Large intestine (tissue), 12 donors: ENCODE measurements at places on chromosomes 2 and 18. TPM values are rescaled to one million over a fixed set of nuclear protein-coding genes. Genes with fewer than 3 reads are reported as not detected.

The IL36B gene
- not detected for polyA plus RNA-seq

The CPLX4 gene
- not detected for polyA plus RNA-seq

The CAPN13 gene
- 19.7 TPM for polyA plus RNA-seq

The CRYBA2 gene
- polyA plus RNA-seq = 13.3 TPM

The AKAIN1 gene
- polyA plus RNA-seq = 0.12 TPM

The LYPD1 gene
- 4.0 TPM for polyA plus RNA-seq

The PARD6G gene
- 7.4 TPM for polyA plus RNA-seq

The GNLY gene
- polyA plus RNA-seq = 13.1 TPM

The ITM2C gene
- 321 TPM for polyA plus RNA-seq

GRCh38 chr2:200454927-200455801 is 54.7 kb downstream of the KCTD18 start:
- peaks cover 44% of the 10 kb centered on the region for H3K36me3 ChIP-seq
- no peaks in the 10 kb centered on the region for H3K4me1 ChIP-seq
- no peak overlapping the region for H3K4me3 ChIP-seq
- DNase-seq = no peak
- no peak overlapping the region for H3K27ac ChIP-seq

GRCh38 chr2:235749121-235749770 is 255.4 kb downstream of the AGAP1 start:
- H3K36me3 ChIP-seq = peaks cover 51% of the 10 kb centered on the region
- peaks cover 5% of the 10 kb centered on the region for H3K4me1 ChIP-seq
- no peaks in the 10 kb centered on the region for H3K27me3 ChIP-seq
- DNase-seq = no peak

DNA sequence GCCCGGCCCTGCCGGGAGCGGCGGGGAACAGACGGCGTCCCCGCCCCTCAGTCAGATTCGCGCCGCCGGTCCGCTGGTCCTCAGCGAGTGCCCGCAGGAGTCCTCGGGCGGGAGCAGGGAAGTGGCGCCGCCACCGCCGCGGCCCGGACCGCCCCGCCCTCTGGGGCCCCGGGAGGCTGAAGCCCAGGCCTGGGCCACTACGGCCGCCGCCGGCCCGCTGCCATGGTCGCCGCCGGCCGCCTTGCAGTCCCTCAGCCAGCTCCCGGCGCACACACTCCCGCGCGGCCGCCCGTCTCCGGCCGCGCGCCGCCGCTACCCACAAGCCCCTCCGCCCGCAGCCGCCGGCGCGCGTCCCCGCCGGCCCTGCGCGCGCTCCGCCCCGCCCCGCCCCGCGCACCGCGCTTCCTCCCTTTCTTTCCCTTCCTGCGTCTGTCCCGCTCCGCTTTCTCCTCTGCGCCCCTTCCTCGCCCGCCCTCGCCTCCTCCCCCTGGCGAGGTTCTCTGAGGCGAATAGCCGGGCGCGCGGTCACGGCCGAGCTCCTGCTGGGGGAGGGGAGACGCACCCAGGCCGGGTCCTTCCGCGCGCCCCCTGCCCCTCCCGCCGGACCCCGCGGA is at the start of gene ROCK2:
TSS of gene ROCK2 (minus strand) at position 295 of the 614 bp plus-strand sequence. CDS start 500 bp downstream, outside the sequence.
- H3K4me3 ChIP-seq = peak within 1 kb of the TSS; percentile 77
- peak within 1 kb of the TSS; percentile 99 for H3K27ac ChIP-seq
- peak; percentile 77 for DNase-seq
- peaks cover 20% of the 10 kb centered on the region for H3K4me1 ChIP-seq
- H3K36me3 ChIP-seq = no peaks in the 10 kb centered on the region

DNA sequence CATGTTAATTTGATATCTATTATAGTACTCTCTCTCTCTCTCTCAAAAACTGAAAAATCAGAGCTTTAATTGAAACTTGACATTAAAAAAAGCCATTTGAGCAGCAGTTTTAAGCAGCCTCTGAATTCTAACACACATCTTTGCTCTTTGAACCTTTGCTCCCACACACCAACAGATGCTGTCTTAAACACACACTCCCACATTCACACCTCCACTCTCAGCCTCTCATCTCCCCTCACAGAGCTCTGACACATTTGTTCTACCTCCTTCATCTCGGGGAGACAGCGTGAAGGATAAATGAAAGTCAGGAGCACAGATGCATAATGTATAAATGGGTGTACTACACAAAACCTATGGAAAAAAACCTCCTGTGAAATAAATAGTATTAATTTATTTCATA is 95.2 kb downstream of the NAB1 start:
- H3K27ac ChIP-seq = no peak overlapping the region
- no peak for DNase-seq
- H3K4me1 ChIP-seq = no peaks in the 10 kb centered on the region
- no peaks in the 10 kb centered on the region for H3K36me3 ChIP-seq

DNA sequence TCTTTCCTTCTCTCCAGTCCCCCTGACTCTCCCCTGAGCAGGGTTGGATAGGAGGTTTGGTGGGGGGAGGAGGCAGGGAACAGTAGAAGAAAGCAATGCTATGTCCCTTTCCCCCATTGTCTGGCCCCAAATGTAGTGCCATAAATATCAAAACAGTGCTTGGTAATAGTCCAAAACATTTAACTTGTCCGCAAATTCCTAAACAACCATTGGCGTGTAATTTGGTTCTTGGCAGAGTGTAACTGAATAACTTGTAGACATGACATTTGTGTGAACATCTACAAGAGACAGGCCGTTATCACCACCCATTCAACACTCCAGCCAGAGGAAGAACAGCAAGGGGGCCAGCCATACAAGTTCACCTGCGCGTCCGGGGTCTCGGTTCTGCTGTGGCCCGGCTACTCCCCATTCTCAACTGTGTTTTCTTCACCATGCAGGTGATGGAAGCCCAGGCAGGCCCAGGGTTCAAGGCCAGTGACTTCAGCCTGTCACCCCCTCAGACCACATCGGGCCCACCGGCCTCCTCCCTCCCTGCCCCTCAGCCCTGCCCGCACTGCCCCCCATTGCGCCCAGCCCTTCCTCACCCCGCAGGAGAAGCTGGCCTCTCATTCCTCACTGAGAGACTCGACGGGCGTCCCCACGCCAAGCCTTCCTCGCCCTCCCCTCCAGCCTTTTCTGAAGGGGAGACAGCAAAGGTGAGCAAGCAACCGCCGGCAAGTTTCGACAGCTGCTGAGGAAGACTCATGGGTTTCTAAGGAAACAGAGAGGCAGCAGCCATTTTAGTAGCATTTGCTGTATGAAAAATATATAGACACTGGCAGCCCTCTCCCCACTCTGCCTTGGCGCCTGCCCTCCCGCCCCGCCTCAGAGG is 699 bp upstream of the RAPGEF4 start:
- no peaks in the 10 kb centered on the region for H3K36me3 ChIP-seq
- H3K4me3 ChIP-seq = peak overlapping the region; percentile 51
- H3K4me1 ChIP-seq = no peaks in the 10 kb centered on the region
- peak; percentile 47 for DNase-seq

DNA sequence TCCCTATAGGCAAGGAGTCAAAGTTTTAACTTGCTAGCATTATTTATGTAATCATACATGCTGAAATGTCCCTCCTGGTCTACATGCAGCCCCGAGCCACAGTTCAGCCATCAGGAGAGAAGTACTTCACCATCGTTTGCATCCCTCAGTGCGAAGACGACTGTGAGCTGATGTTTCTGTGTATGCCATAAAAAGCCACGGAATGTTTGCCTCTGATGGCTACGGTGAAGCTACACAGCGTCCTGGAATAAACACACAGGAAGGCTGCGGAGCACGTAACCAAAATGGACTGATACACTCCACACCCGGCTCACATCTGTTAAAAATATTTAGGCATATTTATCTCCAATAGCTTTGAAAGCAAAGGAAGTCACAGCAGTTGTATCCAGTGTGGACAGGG is 4.3 kb upstream of the SALL3 start:
- H3K36me3 ChIP-seq = no peaks in the 10 kb centered on the region
- no peak overlapping the region for H3K4me3 ChIP-seq
- no peak overlapping the region for H3K27ac ChIP-seq
- H3K27me3 ChIP-seq = peaks cover 83% of the 10 kb centered on the region
- H3K4me1 ChIP-seq = no peaks in the 10 kb centered on the region

GRCh38 chr2:65477590-65477989 is 45.2 kb upstream of the SPRED2 start:
- no peaks in the 10 kb centered on the region for H3K4me1 ChIP-seq
- no peak for DNase-seq
- H3K27me3 ChIP-seq = no peaks in the 10 kb centered on the region

DNA sequence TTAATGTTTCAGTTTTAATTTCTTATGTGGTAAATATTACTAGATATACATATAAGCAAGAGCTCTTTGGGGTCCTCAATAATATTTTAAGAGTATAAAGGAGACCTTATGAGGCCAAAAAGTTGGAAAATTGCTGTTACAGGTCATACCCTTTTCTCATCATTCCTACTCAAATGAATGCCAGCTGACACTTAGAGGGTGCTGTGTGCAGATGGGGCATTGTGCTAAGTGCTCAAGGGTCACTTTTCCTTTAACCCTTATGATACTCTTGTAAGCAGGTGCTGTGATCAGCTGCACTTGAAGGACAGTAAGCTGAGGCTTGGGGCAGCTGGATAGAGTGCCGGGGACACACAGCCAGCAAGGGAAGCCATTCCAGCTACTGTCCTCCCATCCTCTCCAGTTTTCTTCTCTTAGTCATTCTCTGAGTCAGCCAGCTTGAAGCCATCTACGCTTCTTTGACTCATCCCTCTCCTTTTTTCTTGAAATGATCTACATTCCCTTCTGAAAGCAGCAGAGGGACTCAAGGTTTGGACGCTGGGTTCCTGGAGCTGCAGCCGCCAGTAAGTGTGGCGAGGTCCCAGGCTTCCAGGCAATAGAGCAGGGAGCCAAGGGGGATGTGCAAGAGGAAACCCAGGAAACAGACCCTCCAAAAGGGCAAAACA is 42.0 kb upstream of the CREB1 start:
- no peak overlapping the region for H3K27ac ChIP-seq
- no peak overlapping the region for H3K4me3 ChIP-seq
- no peak for DNase-seq
- H3K36me3 ChIP-seq = no peaks in the 10 kb centered on the region
- no peaks in the 10 kb centered on the region for H3K4me1 ChIP-seq
- no peaks in the 10 kb centered on the region for H3K27me3 ChIP-seq

- no peak for DNase-seq
- H3K27me3 ChIP-seq = no peaks in the 10 kb centered on the region
- H3K36me3 ChIP-seq = peaks cover 13% of the 10 kb centered on the region
- no peak overlapping the region for H3K4me3 ChIP-seq
- no peaks in the 10 kb centered on the region for H3K4me1 ChIP-seq
These were observed 38.7 kb downstream of the ZC3H8 start for GRCh38 chr2:112216167-112216566.

- DNase-seq = no peak
- H3K4me3 ChIP-seq = no peak overlapping the region
- H3K27me3 ChIP-seq = no peaks in the 10 kb centered on the region
- no peaks in the 10 kb centered on the region for H3K36me3 ChIP-seq
- H3K4me1 ChIP-seq = no peaks in the 10 kb centered on the region
These were observed 184.4 kb downstream of the LTBP1 start for GRCh38 chr2:33131111-33131510.

- DNase-seq = no peak
- no peak overlapping the region for H3K4me3 ChIP-seq
- no peaks in the 10 kb centered on the region for H3K27me3 ChIP-seq
- peaks cover 24% of the 10 kb centered on the region for H3K4me1 ChIP-seq
These were observed 164.3 kb downstream of the MIB1 start for GRCh38 chr18:21904856-21905255.

DNA sequence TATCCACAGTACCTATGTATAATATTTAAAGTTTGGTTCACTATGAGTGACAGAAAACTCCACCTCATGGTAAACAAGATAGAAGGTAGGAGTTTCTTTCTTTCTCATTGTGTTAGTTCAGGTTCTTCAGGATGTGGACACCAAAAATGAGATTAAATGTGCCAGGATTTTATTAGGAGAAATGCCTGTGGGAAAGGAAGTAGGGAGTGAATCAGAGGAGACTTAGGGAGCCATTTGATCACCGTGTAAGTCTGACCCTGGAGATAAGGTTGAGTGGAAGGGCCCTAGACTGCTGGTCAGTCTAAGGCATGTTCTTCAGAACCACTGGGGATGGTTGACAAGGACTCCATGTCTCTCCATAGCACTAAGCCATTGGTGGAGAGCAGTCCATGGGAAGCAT is 8.1 kb downstream of the AOX1 start:
- no peaks in the 10 kb centered on the region for H3K36me3 ChIP-seq
- H3K4me3 ChIP-seq = no peak overlapping the region
- no peak overlapping the region for H3K27ac ChIP-seq
- H3K4me1 ChIP-seq = peaks cover 12% of the 10 kb centered on the region

DNA sequence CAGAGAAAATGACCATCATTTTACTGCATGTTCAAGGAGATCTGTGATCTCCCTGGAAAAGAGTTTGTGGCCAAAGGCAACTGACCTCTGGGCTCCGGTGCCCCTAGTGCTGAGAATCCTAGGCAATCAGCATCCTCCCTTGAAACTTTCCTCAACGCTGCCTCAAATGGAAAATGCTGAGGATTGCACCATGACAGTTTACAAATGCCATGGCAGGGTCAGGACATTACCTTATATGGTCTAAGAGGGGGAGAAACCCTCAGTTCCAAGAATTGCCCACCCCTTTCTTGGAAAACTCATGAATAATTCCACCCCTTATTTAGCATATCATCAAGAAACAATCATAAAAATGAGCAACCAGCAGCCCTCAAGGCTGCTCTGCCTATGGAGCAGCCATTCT is 48.3 kb downstream of the ALPK2 start:
- H3K4me3 ChIP-seq = no peak overlapping the region
- no peaks in the 10 kb centered on the region for H3K36me3 ChIP-seq
- H3K4me1 ChIP-seq = no peaks in the 10 kb centered on the region
- no peaks in the 10 kb centered on the region for H3K27me3 ChIP-seq
- DNase-seq = no peak

GRCh38 chr2:79219383-79219988 is 59.9 kb upstream of the REG3A start:
- no peaks in the 10 kb centered on the region for H3K4me1 ChIP-seq
- H3K27me3 ChIP-seq = no peaks in the 10 kb centered on the region
- peak; percentile 36 for DNase-seq
- no peak overlapping the region for H3K4me3 ChIP-seq
- no peak overlapping the region for H3K27ac ChIP-seq
- no peaks in the 10 kb centered on the region for H3K36me3 ChIP-seq

GRCh38 chr2:161178756-161179155 is 18.5 kb downstream of the TANK start:
- DNase-seq = no peak
- H3K4me1 ChIP-seq = no peaks in the 10 kb centered on the region
- no peak overlapping the region for H3K4me3 ChIP-seq
- peaks cover 23% of the 10 kb centered on the region for H3K36me3 ChIP-seq
- no peak overlapping the region for H3K27ac ChIP-seq

DNA sequence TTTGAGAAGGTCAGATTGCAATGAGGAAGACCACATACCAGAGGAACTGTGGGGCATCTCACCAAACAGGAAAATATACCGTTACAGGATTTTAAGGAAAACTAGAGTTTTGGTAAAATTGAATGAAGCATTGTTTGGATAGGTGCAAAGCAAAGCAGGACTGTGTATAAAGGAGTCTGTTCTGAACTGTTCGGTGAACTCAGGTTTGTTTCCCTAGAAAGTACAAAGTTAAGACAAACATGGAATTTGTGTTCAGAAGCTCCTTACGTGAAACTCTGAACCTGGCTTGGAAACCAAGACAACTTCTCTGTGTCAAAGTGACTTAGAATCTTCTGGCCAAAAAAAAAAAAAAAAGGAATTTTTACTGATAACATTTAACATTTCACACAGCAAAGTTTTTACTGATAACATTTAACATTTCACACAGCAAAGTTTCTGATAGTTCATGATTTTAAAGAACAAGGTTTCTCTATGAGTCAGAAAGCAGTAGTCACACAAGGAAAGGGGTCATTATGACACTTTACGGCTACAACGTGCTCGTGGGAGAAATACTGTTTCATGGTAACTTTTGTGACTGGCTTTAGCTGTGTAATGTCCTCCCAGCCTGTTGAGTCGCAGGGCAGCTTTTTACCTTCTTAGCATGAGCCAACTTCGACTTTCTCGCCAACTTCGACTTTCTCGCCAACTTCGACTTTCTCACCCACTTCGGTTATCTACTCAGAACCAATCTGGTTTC is 21.2 kb upstream of the TET3 start:
- no peak overlapping the region for H3K4me3 ChIP-seq
- no peak for DNase-seq
- no peaks in the 10 kb centered on the region for H3K4me1 ChIP-seq
- peaks cover 9% of the 10 kb centered on the region for H3K36me3 ChIP-seq
